ENCODE measurements at places on chromosomes 1 and 21. TPM values are rescaled to one million over a fixed set of nuclear protein-coding genes. Genes with fewer than 3 reads are reported as not detected.

GRCh38 chr1:10606064-10606463 lies 131.3 kb downstream of the PEX14 start:
- DNase-seq: no peak

GRCh38 chr1:247270003-247270402 lies 14.1 kb downstream of the VN1R5 start:
- no peak for DNase-seq

Gene BACE2
- total RNA-seq: 6.0 TPM

GRCh38 chr1:10340930-10341590 lies 57.8 kb upstream of the PGD start:
- DNase-seq: peak; percentile 76

- DNase-seq: no peak
Observed at GRCh38 chr1:118154220-118154619, 30.8 kb downstream of the SPAG17 start.

- DNase-seq: no peak
Observed at GRCh38 chr1:153192697-153193096, 10.5 kb upstream of the LELP1 start.

Gene HCRTR1
- total RNA-seq: 0.64 TPM

DNA sequence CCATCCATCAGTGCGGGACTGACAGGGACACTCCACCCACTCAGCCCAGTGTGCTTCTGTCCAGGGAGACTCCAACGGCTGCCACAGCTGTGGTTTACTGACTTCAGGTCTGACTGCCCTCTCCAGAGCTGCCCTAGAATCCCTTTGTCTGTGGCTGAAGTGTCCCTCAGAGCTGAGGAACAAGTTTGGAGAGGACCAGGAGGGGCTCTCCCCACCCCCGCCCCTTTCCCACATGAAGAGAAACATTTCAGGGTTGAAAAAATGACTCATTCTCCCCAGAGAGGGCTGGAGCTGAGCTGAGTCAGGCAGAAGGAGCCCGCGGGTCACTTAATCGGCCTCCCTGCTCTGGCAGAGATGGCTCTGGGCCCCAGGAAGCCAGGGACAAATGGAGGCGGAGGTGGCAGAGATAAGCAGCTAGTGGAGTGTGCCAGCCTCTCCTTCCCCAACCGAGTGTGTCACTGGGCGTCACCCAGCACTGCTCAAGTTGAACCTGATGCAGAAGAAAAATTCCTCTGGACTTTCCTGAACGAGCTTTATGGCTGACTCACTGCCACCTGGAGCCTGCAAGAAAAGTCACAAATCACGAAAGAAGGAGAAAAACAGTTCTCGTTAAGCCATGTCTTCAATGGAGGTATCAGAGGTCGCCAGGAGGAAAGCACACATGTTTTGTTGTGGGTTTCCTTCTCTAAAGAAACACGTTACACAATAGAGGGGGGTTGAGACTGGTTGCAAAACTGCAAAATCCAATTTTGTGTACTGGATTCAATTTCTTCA lies 34.3 kb upstream of the ECE1 start:
- no peak for DNase-seq

DNA sequence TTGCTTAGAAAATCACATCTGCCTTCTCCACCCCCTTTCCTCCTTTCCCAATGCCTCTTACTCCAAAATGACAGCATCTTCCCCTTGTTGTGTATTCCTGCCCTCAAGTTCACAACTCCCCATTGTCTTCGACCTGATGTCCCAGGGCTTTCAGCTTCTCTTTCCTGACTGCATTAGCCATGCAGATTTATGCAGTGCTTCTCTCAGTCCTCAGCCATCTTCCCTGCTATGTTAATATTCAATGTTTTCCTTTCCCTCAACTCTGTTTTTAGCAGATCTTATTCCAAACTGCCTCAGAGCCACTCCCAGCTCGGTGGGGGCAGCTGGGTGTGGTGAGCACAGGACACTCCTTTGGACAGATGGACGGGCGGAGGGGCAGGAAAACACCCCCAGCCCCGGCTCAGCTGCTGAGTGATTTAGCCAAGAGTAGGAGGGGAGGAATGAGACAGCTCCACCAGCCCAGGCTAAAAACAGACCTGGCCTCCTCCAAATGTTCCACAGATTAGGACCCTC lies 71.0 kb downstream of the CD2 start:
- DNase-seq: no peak

DNA sequence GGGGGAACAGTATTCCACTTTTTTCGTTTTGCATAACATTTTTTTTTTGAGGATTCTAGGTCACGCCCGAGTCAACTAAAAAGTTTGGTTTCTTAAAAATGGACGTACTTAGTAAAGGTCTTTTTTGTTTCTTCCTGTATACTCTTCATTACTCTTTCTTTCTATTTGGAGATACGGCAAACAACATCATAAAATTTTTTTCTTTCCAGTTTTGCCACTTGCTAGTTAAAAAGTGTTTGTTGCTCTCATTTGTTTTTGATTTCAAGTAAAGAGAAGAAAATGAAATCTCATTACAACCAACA lies 788 bp upstream of the MPC2 start:
- no peak for DNase-seq

GRCh38 chr1:22629886-22630285 lies 6.5 kb upstream of the C1QA start:
- no peak for DNase-seq

DNA sequence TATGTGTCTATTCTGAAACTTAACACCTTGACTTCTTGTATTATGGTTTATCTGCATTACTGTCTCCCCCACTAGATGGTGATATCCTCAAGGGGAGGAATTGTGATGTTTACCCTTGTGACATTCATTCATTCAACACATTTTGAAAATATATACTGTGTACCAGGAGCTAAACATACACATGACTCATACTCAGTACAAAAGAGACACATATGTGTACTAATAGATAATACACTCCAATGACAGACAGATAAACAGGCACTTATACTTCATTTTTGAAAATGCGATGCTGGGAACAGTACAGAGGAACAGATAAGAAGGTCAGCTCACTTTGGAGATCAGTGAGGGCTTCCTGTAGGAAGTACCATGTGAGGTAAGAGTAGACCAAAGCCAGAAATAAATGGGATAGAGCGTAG lies 8.9 kb upstream of the RAB3GAP2 start:
- no peak for DNase-seq

GRCh38 chr1:181513786-181514297 lies 30.5 kb downstream of the CACNA1E start:
- no peak for DNase-seq
